ENCODE measurements at places on chromosomes 12 and 14.

DNA sequence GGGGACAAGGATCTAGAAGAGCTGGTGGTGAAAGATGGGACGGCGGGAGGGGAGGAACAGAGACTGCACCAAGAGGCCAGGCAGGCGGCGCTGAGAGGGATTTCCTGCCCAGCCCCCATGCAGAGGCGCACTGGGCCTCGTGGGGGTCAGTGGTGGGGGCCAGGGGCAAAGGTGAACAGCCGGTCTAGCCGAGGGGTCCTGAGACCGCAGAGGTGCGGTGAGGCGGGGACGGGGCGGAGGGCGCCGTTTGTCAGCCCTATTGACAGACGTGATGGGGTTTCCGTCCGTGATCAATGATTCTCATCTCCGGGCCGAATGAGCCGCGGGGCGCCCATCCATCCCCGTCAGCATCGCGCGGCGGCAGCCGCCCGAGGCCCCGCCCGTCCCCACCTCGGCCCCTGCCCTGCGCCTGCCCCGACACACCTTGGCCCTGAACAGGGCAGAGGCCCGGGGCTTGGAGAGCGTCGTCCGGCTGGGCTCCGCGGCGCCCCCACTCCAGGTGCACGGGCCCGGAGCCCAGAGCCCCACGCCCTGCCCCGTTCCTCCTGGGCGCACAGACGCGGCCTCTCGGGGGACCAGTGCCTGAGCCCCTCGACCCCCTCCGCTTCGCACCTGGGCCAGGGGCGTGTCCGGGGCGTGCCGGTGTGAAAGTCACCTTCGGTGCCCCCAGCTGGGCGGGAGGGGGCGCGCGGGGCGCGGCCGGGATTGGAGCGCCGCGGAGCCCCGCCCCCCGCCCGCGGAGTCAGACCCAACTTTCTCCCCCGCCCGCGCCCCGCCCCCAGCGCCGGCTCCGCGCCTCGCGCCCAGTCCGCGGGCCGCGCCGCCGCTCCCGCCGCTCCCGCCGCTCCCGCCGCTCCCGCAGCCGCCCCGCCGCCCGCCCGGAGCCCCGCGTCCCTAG, at the start of gene NXPH4:
Gene NXPH4 (plus strand): TSS at position 781 of the 898 bp plus-strand sequence. CDS start 176 bp downstream, outside the sequence.
- no peak for DNase-seq

- DNase-seq, result no peak
Measured at GRCh38 chr14:95549656-95550585, 15.1 kb downstream of the GLRX5 start.

GRCh38 chr14:46985529-46986380, 334.2 kb upstream of the RPL10L start:
- no peak for DNase-seq

GRCh38 chr14:85528080-85528896, 1.7 kb upstream of the FLRT2 start:
- DNase-seq, result no peak

GRCh38 chr12:88634008-88634407, 53.7 kb upstream of the KITLG start:
- no peak for DNase-seq

DNA sequence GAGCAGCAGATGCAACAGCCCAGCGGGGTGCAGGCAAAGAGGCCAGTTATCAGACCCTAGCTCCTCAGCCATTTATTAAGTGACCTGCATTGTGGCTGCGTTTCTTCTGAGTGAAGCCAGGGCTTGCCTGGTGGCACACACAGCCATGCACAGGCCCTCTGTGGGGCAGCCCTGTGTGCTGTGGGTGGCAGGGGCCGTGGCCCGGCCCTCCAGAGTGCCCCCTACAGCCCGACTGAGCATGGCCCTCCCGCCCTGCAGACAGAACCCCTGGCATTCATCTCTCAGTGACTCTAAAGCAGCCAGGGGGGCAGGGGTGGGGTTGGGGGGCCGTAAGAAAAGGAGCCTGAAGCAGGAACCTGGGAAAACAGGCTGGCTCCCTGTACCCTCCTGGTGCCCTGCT, 226.0 kb upstream of the PWP1 start:
- no peak for DNase-seq

DNA sequence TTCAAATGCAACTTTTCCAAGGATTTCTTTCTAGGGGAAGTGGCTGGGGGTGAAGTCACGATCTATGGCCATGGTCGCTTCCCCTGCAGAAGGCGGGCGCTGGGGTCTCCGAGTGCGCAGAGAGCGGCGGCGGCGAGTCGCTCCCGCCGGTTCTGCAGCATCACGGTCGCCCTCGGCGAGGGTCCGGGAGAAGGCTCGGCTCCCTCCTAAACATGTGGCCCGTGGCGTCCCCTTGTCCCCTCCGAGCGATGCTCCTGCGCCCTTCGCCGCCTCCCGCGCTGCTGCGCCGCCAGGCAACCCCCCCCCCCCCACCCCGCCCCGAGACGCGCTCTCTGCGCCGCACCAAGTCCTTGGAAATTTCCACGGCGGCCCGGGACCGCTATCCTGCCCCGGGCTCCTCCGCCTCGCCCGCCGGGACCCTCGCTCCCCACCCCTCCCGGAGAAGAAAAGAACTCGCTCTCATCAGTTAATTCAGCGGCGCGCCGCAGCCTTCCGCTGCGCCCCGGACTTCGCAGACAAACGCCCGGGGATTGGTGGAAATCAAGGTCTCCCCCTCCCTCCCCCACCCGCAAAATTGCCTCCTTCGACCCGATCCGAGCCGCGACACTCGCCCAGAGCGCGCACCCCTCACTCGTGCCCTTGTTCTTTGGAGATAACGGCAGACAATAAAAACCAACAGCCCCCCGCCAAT, at the start of gene ST8SIA1:
Gene ST8SIA1 (minus strand): TSS at position 298 of the 691 bp plus-strand sequence. CDS start 475 bp downstream, outside the sequence.
- DNase-seq, result no peak

DNA sequence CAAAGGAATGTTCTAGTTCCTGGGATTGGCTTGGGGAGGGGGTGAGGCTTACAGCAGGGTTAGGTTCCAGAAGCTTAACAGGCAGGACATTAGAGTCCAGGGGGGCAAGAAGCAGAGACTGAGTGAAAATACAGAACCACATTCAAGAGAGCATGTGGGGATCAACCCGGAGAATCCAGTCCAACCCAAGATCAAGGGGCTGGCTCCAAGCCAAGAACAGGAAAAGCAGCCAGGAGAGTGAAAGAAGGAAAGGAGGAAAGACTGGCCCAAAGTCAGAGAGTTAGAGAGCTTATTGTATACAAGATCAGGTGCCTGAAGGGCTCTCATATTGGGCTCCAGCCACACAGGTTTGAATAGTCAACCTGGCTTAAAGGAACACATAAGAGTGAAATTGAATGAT, 190.3 kb upstream of the CDKN3 start:
- DNase-seq, result no peak

DNA sequence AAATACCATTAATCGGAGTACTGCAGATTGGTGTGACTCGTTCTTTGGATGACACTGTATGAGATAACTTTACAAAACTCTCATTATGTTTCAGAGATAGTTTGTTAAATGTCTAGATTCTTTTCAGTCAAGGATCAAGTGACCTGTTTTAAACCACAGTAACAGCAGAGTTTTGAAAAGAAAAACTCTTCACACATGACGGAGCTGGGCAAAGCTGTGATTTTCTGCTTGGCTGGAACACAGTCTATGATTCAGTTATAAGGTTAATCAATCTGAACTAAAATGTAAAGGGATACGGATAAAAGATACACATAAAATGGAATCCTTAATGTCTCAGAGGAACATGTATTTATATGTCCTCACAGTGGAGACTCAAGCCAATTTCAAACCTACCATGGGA, 573.2 kb downstream of the PRKD1 start:
- no peak for DNase-seq

GRCh38 chr14:104610749-104611310, 6.3 kb upstream of the TMEM179 start:
- no peak for DNase-seq

GRCh38 chr14:36408388-36408787, 88.0 kb upstream of the MBIP start:
- DNase-seq, result no peak

- DNase-seq, result no peak
Measured at GRCh38 chr14:59133709-59134108, 54.8 kb upstream of the DAAM1 start.

DNA sequence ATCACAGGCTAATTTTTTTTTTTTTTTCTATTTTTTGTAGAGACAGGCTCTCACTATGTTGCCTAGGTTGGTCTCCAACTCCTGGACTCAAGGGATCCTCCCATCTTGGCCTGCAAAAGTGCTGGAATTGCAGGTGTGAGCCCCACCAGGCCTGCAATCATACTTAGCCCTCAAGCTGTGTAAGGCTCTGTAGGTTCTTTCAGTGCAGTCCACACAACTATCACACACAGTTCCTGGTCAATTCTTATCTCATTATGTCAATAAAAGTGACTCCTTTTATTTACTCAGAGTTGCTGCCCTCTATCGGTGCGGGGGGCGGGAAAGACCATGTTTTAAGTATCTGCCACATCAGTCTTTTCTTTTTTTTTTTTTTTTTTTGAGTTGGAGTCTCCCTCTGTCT, 29.0 kb downstream of the SLC2A3 start:
- DNase-seq, result no peak

DNA sequence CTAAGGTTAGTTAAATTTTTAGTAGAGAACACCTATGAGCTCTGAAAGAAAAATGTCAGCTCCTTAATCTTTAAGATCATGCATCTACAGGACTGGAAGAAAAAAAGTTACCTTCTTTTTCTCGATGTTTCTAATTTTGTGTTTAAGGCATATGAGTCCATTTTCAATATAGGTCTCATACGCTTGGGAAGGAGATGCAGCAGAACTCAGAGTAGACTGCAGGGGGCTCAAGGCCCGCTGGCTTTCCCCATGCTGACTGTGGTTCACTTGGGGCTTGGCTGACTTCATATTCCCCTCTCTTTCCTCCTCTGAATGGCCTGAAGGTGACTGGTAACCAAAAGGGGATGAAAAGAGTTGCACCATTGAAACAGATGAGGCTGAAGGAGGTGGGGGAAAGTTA, 1.5 kb downstream of the CAPRIN2 start:
- DNase-seq, result peak; percentile 6

- DNase-seq, result no peak
Measured at GRCh38 chr14:32324601-32325000, 4.5 kb upstream of the AKAP6 start.

GRCh38 chr12:13061377-13061776, 17.2 kb downstream of the FAM234B start:
- no peak for DNase-seq

DNA sequence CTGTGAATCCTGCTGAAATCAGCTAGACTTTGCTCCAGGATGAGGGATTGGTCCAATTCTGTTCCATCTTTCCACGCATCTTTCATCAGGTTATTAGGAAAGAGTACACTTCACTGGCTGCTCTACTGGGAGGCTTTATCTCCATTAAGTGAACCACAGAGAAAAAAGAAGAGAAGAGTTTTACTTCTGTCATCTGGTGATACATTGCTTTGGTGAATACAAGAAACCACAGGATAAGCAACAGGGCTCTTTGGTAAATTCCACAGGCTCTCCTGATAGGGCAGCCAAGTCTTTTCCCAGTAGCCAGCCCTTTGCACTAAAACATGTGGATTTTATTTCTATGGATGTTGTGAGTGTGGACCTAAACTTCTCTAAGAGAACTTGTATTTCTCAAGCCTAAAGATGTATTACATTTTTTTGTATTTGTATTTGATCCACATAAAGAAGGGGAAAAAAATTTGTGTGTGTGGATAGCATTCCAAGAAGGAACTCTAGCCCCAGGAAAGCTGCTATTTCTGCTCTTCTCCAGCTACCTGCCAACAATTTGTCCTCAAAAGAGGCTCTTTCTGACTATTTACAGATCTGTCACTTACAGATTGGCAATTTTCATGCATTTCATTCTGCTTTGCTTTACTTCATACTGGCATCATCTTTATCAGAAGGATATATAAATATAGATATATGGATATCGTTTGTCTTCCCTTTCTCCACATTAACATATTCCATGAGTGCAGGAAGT, 1117.6 kb upstream of the TMEM132C start:
- DNase-seq, result no peak

Data from bone marrow (tissue), 2 donors.